ENCODE measurements at places on chromosomes 11 and 22.

GRCh38 chr11:42786981-42787380 is 524.8 kb upstream of the API5 start:
- no peak for DNase-seq

GRCh38 chr11:128315933-128316332 is 271.4 kb downstream of the ETS1 start:
- DNase-seq, result no peak

DNA sequence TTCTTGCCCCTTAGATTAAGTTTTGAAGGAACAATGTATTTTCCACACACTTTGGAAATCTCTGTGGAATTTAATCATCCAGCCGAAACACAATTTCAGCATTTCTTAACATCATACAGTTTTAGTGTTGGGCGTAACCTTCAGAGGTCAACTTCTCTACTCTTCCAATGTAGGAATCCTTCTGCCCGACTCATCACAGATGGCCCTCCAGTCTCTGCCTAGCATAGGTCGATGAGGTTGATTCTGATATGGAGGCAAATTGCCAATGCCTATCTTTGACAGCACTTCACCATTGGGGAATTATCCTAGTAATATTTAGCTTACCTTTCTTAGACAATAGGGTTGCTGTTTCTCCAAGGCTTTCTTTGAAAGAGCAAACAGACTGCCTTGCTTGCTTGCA is 175.7 kb upstream of the TTC12 start:
- DNase-seq, result no peak

DNA sequence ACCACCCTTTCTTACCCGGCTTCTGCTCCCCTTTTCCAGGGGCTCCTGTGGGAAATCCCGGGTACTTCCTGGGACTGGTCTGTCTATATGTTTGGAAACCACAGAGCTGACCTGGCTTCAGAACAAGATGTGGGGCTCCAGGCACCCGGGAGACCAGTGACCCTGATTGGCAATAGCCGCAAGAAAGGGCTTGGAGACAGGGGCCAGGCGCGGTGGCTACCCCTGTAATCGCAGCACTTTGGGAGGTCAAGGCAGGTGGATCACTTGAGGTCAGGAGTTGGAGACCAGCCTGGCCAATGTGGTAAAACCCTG is 3.2 kb upstream of the NEAT1 start:
- no peak for DNase-seq

DNA sequence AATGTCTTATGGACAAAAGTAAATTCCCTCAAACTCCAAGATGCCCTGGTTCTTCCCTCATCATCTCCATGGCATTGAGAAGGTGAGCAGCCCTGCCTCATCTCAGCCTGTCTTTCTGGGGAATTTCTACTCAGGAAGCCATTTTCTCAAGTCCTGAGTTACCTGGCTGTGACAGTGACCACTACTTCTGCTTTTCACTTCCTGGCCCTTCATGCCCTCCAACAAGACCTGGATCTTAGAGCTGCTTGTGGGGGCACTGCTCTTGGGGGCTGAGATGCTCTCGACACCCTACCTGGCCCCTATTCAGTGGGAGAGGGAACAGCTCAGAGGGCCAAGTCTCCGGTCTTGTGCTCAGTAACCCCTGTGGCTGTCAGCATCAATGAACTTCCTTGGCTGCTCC is 5.5 kb upstream of the IGSF22 start:
- no peak for DNase-seq

- DNase-seq, result no peak
Observed at GRCh38 chr11:62724171-62724570, 3.1 kb downstream of the HNRNPUL2 start.

- no peak for DNase-seq
Observed at GRCh38 chr11:128783513-128783912, 83.6 kb downstream of the KCNJ1 start.

- DNase-seq, result no peak
Observed at GRCh38 chr22:35318346-35319215, 18.9 kb downstream of the TOM1 start.

- DNase-seq, result no peak
Observed at GRCh38 chr11:26070714-26071380, 261.1 kb upstream of the ANO3 start.

GRCh38 chr11:4027746-4028145 is 66.9 kb upstream of the RRM1 start:
- no peak for DNase-seq

DNA sequence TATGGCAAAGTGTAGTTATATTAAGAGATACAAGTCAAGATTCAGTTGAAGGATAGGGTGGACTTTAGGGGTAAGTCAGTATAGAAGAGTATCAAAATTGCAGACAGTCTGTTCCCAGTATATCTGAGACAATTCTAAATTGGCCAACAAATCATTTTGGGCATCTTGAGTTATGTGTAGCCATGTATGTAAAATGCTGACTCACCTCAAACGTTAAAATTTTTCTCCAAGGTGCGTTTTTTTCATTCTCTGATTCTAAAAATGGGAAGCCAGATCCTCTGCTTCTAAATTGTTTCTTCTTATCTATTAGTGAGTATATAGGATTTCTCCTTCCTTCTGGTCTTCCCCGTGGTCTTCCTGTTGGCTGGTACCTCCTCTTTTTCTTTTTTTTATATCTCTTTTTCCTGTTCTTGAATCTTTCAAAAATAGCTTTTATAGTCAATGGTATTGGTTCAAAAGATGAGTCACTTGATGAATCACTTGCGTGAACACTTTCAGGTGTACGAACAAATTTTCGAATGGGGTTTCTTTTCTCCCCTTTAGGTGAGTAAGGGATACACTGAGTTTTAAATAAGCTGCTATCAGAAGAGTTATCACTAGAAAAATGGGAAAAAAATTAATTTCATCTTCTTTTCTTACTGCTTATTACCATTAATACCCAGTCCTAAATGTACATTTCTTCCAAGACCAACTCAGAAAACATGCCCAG is 3.2 kb downstream of the TAF1D start:
- DNase-seq, result no peak

- no peak for DNase-seq
Observed at GRCh38 chr11:68312780-68313573, 586 bp downstream of the LRP5 start.
